Vagina (tissue), 2 donors: ENCODE measurements at places on chromosomes 12 and 14. TPM values are rescaled to one million over a fixed set of nuclear protein-coding genes. Genes with fewer than 3 reads are reported as not detected.

The SPATA7 gene
- total RNA-seq = 9.6 TPM

The EPYC gene
- not detected for total RNA-seq

The RNASE7 gene
- 18.2 TPM for total RNA-seq

The DDX11 gene
- 35.4 TPM for total RNA-seq

The ENDOU gene
- 21.4 TPM for total RNA-seq
